ENCODE measurements at places on chromosomes 12 and 14.

GRCh38 chr12:67989184-67989920 lies at the start of gene IFNG-AS1:
IFNG-AS1 (plus strand) TSS chr12:67989447.
- no peak for DNase-seq

GRCh38 chr12:71556875-71557274 lies 106.8 kb downstream of the ZFC3H1 start:
- no peak for DNase-seq

GRCh38 chr14:25350802-25351201 lies 300.9 kb upstream of the STXBP6 start:
- DNase-seq: no peak

DNA sequence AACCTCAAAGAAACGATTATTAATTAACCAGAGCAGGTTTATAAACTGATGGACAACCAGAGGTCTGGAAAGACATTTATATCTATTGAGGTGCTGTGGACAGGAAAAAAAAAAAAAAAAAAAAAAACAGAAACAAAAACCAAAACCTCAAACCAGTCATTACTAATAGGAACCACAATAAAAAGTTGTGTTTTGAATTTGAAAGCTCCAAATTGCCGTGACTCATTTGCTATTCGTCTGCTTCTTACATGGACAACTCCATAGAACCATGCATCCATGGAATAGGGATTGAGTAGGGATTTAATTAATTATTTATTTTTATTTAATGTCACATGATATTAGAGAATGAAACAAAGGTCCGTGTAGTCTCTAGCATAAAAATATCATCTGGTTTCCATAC lies 134.1 kb upstream of the SSTR1 start:
- no peak for DNase-seq

GRCh38 chr14:95496690-95497259 lies 19.7 kb downstream of the SYNE3 start:
- DNase-seq: no peak

DNA sequence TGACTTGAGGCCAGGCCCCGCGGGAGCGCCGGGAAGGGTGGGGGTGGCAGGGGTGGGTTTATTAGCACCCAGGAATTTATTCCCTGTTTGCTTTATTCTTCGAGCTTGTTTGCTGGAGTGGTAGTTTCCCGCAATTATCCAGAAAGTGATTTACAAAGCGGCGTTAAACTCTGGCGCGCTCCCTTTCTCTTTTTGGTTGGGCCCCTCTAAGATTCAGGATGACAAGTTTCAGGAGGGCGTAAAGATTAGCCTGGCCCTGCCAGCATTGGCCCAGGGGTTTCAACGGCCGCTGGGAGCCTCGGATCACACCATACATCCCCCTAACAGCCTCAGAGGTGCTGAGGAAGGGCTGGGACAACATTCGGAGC lies 444 bp upstream of the NKX2-8 start:
- DNase-seq: no peak

- no peak for DNase-seq
These were observed 156.7 kb downstream of the TMTC3 start for GRCh38 chr12:88298761-88299242.

DNA sequence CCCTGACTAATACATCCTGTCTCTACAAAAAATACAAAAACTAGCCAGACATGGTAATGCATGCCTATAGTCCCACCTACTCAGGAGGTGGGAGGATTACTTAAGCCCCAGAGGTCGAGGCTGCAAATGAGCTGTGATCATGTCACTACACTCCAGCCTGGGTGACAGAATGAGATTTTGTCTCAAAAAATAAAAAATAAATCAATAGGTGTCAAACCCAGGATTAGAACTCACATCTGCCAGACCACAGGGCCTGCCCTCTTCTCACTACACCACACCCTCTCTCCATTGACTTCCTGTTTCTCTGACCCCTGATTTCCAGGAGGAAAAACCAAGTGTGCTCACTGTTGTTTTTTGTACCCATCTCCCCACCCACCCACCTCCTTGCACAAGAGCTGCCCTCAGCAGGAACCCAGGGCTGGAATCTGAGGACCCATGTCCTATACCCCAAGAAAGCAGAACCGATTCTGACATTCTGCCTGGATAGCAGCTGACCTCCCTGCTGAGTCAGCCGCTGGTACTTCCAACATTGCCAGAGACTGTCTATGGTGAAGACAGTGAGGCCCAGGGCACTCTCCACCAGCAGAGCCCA lies 6.2 kb downstream of the CMKLR1 start:
- DNase-seq: no peak

GRCh38 chr14:28656704-28657255 lies 109.8 kb upstream of the FOXG1 start:
- DNase-seq: no peak

DNA sequence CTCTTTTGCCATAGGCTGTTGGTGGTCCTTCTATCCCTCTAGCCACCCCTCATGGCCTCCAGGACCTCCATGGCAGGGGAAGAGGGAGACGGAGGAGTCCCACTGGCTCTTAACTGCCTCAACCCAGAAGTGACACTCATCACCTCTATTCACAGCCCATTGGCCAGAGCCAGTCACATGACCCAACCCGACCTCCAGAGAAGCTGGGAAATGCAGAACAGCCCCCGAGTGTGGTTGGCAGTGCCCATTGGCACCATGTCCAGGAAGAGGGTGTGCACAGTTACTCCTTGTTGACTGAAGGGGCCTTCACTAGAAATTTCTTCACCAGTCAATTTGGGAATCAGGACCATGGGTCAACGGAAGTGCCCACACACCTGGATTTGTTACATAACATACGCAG lies 17.0 kb upstream of the BCL11B start:
- DNase-seq: no peak

DNA sequence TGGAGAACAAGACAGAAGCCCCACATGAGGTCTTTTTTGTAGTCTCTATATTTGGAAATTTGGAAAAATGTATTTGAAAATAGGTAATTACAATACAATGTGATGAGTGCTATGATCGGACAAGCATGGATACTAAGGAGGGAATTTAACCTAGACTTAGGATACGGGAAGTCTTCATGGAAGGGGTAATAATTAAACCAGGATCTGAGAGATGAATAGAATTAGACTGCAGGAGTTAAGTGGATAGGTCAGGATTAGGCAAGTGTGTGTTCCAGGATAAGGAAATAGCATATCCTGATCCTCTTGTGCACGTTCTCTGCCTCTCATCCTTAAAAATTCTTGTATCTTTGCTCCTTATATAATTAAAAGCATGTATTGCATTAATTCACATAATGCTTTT lies 223.3 kb upstream of the PRICKLE1 start:
- DNase-seq: no peak

DNA sequence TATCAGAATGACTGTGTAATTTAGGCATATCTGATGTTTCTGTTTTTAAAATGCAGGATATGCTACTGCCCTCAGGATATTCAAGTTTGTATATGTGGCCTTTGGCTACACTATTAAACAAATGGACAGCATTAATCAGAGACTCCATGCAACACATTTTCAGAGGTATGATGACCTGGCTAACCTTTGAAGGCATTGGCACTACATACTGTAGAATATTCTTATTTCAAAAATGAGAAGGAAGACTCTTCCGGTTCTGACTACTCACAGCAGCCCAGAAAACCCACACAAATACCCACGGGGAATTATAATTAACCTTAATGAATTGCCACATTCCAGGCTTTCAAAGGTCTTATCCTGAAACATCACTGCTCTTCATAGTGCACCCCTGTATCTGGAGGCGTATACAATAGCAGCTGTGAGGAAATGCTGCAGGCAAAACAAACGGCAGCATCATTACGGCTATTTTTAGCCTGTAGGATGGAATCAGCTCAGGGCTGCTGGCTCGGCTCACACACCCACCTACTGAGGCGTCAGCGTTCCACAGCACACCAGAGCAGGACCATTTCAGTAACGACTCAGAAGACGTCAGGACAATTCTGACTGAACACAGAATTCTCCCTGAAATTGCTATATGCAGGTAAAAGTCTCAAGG lies 648.5 kb downstream of the RPS29 start:
- DNase-seq: no peak

- DNase-seq: no peak
These were observed 309.6 kb downstream of the TMTC2 start for GRCh38 chr12:82996168-82996812.

GRCh38 chr14:65214741-65215140 lies 112.4 kb upstream of the MAX start:
- no peak for DNase-seq

DNA sequence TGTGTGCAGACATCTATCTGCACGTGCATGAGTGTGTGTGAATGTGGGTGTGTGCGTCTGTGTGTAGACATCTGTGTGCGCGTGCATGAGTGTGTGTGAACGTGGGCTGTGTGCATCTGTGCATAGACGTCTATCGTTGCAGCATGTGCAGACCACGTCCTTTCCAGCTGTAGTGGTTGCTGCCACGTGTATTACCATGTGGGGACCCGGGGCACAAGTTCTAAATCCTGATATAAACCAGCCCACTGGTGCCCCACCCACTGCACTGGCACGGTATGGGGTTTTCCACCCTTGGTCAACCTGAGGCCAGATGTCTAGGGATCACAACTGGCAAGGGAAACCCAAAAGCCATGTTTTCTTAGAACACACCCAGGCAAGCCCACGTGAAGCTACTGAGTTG lies 197.0 kb downstream of the ANO2 start:
- DNase-seq: no peak

- no peak for DNase-seq
These were observed 240.1 kb upstream of the OR4E1 start for GRCh38 chr14:21913759-21914158.

- no peak for DNase-seq
These were observed 191.1 kb downstream of the CALM1 start for GRCh38 chr14:90587918-90588317.

- no peak for DNase-seq
These were observed 316.4 kb downstream of the ZFP36L1 start for GRCh38 chr14:68476212-68477109.

- no peak for DNase-seq
These were observed 45.8 kb downstream of the ETNK1 start for GRCh38 chr12:22670762-22671161.

DNA sequence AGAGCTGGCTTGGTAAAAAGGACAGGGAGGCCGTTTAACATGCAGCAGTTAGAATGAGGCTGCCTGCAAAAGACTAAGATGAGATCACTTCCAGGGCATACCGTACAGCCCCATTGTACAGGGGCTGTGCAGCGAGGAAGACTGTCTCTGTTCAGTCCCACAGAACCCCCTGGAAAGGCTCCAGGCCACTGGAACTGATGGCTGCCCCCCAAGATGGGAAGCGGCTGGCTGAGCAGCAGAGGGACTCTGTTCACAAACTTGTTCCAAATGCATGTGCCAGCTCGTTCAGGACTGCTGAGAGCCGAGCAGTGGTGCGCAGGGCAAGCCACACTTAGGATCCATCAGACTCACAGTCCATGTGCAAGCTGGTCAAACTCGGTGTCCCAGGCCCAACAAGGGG lies 82.9 kb downstream of the CHGA start:
- DNase-seq: no peak

DNA sequence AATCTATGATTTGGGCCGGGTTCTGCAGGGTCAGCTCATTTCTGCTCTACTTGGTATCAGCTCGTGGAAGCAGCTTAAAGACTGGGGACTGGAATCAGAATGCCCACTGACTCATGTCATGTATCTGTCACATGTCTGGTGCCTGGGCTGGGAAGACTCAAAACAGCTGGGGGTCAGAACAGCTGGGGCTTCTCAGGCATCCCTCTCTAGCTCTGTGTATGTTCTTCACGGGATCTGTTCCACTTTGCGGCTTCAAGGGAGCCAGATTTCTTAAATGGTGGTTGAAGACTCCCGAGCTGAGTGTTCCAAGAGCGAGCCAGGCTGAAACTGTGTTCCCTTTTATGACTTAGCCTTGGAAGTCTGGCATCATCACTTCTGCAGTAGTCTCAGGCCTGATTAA lies 11.9 kb downstream of the AEBP2 start:
- DNase-seq: no peak

GRCh38 chr14:63470962-63471793 lies 72.0 kb downstream of the PPP2R5E start:
- no peak for DNase-seq

DNA sequence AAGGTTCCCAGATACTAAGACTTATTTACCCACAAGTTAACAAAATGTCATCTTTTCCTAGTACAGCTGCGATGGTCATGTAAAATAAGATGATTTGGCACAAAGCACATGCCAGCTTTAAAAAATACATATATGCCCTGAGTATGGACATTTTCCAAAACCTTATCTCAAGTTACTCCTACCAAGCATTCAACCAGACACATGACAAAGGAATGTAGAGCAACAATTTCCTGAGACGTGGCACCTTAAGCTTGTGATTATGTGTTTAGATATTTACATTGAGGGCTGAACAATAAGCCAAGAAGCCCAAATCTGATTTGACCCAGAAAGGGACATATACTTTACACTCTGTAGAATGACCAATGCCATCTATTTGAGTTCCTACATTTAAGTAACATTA lies 24.5 kb upstream of the OVCH1 start:
- DNase-seq: no peak

DNA sequence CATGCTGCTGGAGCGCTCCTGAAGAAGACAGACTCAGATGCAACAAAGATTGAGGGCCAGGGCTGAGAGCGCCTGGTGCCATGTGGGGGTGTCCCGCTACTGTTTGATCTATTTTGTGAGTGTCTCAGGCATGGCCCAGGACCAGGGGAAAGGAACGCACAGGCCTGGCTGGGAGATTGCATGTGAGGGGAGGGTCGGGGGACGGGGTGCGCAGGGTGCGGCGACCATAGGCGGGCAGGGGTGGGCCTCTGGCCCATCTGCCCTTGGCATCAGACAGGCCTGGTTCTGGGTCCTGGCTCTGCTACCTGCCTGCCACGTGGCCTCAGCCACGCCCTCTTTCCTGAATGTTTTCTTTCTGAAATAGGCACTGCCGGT lies 47.5 kb downstream of the BEGAIN start:
- no peak for DNase-seq

- DNase-seq: no peak
These were observed 158.8 kb downstream of the RPAP3 start for GRCh38 chr12:47547077-47547476.

- DNase-seq: no peak
These were observed 21.9 kb upstream of the PGF start for GRCh38 chr14:74977164-74977900.

- DNase-seq: no peak
These were observed 11.1 kb downstream of the AQP6 start for GRCh38 chr12:49983892-49984291.

DNA sequence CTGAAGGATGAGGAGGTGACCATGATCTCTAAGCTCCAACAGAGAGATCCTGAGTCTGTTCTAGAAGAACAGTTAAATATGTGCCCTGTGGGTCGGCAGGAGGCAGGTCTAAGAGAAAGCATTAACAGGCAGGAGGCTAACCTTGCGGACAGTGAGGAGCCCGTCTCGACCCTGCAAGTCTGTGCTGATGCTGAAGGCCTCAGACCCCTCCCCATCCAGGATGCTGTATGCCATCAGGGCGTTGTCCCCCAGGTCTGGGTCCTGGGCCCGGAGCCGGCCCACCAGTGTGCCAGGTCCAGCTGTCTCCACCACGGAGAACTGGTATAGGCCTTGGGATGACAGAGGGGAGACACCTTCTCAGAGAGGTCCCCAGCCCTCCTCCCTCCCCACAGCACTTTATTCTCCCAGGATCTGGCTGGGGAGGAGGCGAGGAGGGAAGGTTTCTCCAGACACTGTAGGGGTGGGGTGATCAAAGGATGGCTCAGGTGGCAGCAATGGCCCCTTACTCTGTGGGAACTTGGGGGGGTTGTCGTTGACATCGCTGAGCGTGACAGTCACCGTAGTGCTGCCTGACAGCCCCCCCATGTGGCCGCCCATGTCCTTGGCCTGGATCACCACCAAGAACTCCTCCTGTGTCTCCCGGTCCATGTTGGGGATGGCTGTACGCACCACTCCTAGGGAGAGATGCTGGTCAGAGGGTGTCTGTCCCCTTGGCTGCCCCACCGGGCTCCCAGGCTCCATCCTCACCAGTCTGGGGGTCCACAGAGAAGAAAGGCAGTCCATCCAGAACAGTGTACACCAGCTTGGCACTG lies 3.1 kb downstream of the CDH24 start:
- no peak for DNase-seq

Data from frontal cortex (tissue), 4 donors.